Germinal center (tissue), 1 donor: ENCODE measurements at places on chromosomes 3 and 15.

DNA sequence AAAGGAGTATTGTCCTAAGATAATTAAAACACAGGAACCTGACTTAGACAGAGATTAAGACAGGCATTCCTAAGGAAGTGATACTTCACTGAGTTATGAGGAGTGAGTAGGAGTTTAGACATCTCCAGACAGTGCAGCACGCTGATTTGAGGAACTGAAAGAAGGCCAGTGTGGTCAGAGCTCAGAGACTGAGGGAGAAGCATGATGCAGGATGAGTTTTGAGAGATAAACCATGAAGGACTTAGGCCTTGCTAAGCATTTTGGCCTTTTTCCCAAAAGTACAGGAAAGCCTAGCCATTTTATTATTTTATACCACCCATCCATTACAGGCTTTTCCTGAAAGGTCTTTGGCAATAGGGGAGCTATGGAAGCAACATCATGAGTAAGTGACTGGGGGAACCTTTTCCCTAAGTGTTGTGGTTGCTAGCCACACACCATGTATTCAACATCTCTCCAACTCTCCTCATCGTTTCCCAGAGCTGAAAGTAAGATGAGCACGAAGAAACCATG, 375.6 kb upstream of the TPRG1 start:
- peak; percentile 7 for DNase-seq

DNA sequence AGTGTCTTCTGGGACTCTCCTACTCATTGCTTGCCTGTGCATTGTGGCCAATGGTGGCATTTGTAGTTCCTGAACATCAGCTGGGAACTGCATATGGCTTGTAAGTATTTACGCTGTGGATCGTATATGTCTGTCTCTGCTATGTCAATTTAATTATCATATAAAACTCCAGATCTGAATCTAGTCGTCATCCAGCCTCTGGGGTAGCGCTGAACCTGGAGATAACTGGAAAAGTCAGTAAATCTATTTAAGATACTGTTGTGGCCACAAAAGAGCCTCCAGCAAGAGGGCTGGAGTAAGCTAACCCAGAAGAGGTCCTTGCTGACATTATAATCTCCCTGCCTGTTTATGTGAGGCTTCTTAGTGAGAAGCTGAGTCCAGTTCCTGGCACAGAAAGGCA, 21.6 kb downstream of the MFSD1 start:
- DNase-seq = no peak

GRCh38 chr15:28886431-28887338, 911 bp downstream of the APBA2 start:
- DNase-seq = no peak

DNA sequence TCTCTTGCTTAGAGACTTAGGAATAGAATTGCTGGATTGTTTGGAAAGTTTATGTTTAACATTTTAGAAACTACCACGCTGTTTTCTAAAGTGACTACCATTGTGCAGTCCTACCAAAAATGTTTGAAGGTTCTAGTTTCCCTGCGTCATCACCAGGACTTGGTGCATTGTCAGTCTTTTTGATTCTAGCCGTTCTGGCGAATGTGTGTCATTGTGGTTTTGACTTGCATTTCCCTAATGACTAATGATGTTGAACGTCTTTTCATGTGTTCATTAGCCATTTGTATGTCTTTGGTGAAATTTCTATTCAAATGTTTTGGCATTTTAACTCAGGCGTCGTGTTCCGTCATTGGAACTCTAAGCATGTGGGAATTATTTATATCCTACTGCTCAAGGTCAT, 58.0 kb downstream of the CHD2 start:
- DNase-seq = no peak

DNA sequence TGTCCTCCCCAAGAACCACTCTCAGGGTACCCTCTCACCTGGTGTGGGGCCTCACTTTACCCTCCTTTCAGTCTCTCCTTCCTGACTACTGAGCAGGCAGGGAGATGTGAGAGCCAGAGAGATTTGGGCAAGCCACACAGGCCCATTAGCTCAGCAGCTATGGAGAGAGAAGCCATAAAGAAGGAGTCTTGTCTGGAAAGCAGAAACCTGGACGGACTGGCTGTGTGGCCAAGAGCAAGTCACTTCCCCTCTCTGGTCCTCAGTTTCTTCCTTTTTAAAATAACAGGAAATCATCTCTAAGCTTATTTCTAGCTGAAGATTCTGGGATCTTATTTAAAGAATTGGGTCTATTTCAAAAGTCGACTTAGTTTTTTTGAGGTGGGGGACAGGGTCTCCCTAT, 65.8 kb upstream of the ZNF148 start:
- DNase-seq = no peak

DNA sequence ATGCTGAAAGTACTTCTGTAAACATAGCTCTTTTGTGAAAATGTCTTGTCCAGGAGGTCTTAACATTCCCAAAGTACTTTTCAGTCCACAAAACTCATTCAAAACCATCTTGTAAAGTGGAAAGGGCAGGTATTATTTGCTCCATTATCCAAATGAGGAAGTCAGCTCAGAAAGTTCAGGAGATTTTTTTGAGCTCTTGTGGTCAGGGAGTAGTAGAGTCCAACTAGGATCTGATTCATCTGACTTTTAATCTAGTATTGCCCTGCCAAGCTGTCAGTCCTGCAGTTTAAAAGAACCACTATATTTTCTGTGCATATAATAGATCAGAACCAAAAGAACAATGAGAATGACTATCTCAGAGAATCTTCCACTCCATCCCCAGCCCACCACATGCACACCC, 83.5 kb downstream of the FOXB1 start:
- DNase-seq = no peak

DNA sequence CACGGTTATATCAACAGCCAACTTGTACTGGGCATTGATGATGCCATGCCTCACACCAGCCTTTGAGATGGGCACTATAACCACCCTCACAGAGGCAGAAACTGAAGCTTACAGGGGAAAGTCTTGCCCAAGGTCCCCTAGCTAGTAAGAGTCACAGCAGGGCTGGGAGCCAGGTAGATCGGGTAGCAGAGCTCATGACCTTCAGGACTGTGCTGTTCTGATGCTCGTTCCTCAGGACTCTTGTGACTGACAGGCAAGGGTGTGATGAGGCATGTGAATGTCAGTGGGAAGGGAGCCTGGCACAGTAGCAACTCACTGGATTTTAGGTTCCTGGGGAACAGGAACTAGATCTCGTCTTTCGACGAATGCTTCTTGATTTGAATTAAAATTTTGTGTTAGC, 65.7 kb downstream of the RLBP1 start:
- no peak for DNase-seq

GRCh38 chr3:11168881-11169805, 14.8 kb downstream of the HRH1 start:
- no peak for DNase-seq

DNA sequence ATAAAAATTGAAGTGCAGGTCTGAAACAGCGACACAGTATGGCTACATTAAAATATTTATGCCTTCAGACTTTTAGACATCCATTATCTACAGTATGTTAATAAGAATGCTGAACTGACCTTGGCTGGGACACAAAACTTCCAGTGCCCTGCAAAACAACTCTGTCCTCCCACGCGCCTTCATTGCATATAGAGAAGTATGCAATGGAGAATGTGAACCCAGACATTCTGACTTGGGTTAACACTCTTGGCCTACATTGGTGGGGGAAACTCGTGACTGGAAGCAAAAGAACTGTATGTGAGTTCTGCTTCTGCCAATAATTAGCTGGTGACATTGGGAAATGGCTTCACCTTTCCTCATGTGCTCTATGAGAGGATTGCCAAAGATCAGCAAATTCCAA, 110.5 kb upstream of the SLC24A5 start:
- DNase-seq = no peak

DNA sequence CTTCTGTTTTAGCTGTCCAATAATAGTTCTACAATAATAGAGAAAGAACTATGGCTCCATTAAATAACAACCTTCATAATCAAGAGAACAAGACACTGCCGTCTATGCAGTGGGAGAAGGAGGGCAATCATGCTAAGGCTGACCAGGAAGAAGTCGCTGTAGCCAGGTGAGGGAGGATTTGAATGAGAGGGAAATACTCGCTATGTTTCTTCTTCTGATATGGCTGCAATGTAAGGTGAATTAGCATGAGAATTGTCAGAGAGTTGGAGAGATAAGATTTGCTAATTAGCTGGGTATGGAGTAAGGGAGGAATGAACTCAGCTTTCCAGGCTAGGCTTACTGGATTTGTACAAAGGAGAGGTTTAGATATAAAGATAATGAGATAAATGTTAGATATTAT, 555.4 kb upstream of the ZNF385D start:
- no peak for DNase-seq
